ENCODE measurements at places on chromosomes 5 and 9.

- DNase-seq, result no peak
These were observed 7.1 kb upstream of the TMEM215 start for GRCh38 chr9:32776201-32776600.

DNA sequence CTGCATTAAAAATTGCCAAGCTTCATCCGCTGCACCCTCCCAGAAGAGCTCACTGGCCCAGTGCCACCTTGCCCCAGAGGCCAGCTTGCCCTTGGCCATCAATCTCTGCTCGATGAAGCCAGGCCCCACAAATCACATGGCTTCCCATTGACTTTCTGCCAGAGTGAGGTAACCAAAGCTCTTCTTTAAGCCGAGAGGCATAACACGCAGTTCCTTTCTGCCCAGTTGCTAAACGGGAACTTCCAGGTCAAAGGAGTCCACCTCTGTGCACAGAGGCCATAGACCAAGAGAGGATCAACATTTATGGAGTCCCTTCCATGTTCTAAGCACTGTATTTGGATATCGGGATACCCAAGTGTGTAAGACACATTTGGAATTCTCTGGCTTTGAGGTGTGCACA is 208.8 kb downstream of the KIF4B start:
- no peak for DNase-seq

GRCh38 chr5:149028984-149029383 is 33.9 kb downstream of the SH3TC2 start:
- DNase-seq, result no peak

GRCh38 chr9:75983319-75984045 is 93.0 kb downstream of the PCSK5 start:
- no peak for DNase-seq

GRCh38 chr9:133990366-133991213 is 1.5 kb downstream of the VAV2 start:
- DNase-seq, result peak; percentile 22

GRCh38 chr5:124333298-124333979 is 413.0 kb downstream of the ZNF608 start:
- no peak for DNase-seq

GRCh38 chr5:41154491-41154890 is 58.8 kb downstream of the C6 start:
- DNase-seq, result no peak

GRCh38 chr5:110478895-110479294 is 247.6 kb downstream of the TMEM232 start:
- DNase-seq, result no peak

DNA sequence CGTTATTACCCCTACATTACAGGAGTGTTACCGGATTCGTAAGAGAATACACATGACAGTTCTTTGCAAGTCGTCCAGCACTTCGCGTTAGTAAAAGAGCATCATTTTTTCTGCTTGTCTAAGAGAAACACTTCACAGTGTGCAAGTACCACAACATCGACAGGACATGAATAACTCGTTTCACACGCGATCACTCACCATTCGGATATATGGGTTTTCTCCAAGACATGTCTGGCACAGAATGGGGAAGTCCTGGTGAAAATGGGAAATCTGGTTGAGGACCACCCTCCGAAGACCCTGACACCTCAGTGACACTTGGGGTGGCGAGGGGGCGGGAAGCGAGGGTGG is 642 bp downstream of the RBM22 start:
- DNase-seq, result no peak

GRCh38 chr5:32357658-32358057 is 44.9 kb upstream of the MTMR12 start:
- DNase-seq, result no peak

GRCh38 chr5:886716-887325 is 5.8 kb downstream of the BRD9 start:
- DNase-seq, result no peak

DNA sequence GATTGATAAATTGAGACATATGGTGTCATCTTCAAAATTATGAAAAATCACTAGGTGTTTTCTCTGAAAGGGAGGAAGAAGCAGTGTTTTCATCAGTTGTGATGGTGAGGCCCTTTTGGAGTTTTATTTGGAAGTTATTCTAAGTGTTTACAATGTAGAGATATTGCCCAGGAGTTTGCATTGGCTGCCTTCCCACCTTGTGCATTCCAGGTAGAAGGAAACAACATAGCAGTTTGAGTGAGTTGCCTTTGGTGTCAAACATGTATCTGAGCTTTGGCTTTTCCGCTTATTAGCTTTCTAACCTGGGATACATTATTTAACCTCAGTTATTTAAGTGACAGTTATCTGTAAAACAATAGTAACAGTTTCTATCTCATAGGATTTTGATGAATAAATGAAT is 122.5 kb downstream of the SCAMP1 start:
- DNase-seq, result no peak

DNA sequence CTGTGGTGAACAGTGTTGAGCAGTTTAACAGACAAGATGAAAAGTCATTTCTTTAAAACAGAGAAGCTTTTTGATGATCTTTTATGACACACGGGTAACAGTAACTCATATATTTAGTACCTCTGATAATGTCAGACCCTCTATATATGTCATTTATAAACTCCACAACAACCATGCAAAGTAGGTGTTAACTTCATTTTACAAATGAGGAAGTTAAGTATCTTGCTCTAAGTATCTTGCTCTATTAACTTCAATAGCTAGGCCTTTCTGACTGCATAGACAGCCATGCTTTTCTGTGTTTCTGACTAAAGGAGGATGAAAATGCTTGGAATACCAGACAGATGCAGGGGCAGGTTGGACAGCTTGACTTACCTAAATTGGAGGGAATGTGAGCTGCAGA is 1.8 kb downstream of the NUDT2 start:
- DNase-seq, result no peak

GRCh38 chr9:6938447-6938846 is 180.7 kb downstream of the KDM4C start:
- peak; percentile 68 for DNase-seq

DNA sequence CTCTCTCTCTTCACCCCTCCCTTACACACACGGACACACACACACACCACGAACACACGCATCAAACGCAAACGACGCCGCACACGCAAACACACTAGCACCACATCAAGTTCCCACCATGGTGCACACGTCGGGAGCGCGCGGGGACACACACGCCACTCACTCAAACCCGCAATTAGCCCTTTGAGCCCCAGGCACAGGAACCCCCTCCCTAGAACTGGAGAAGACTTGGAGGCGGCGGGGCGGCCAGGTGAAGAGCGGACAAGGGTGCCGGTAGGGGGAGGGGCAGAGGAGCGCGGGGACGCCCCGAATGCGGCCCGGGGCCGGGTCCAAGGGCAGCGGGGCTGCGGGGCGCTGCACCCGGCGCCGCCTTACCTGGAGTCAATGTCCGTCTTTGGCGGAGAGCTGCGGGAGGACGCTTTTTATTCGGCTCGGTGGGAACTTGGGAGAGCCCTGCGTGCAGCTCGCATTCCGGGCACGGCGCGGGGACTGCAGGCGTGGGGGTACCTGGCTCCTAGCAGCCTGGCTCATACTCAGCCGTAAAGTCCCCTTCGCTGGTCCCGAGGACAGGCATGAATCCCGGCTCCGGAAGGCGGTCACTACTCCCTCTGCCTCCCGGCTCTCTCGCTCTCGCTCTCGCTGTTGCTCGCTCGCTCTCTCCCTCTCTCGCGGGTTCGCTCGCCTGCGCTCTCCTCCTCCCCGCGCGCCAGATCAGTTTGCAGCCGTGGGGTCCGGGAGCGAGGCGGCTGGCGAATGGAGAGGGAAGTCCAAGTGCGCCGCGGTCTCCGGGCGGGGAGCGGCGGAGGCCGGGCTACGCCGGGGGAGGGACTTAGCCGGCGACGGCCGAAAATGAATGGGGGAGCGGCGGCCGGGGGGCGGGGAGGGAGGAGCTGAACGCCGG is at the start of gene BRINP1:
Gene BRINP1 (minus strand): TSS at position 755 of the 901 bp plus-strand sequence. CDS start 56,080 bp downstream, outside the sequence.
- DNase-seq, result peak; percentile 80

DNA sequence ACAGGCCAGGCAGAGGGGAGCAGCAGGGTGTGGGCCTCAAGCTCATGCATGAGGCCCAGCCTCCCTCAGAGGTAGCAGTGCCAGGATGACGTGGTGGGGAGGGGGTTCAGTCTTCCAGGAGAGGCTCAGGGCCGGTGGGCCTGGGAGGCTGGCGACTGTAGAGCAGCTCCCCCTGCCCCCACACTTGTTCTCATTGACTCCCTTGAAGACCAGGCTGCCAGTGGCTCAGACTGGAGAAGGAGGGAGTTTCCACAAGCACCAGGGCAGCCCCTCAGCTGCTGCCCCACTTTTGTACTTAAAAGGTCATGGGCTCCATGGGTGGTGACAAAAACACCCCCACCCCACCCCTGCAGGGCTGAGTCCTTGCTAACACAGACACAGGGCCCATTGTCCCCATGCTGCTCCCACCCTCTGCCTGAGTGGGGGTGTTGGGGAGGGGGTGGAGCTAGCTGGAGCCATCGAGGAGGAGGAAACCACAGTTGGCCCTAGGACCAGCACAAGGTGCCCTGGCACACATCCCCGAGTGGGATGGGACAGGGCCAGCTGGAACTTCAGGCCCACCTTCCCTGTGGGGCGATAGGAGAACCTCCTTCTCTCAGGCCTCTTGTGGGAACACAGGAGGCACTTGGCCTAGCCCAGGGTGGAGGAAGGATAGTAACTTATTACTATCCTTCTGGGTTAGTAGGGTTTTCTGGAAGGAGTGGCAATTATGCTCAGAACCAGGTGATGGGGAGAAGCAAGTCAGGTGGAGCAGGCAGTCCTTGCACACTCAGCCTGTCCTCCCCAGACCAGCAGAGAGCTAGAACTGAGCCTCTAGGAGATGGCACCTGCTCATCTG is 10.7 kb downstream of the PDLIM4 start:
- no peak for DNase-seq

DNA sequence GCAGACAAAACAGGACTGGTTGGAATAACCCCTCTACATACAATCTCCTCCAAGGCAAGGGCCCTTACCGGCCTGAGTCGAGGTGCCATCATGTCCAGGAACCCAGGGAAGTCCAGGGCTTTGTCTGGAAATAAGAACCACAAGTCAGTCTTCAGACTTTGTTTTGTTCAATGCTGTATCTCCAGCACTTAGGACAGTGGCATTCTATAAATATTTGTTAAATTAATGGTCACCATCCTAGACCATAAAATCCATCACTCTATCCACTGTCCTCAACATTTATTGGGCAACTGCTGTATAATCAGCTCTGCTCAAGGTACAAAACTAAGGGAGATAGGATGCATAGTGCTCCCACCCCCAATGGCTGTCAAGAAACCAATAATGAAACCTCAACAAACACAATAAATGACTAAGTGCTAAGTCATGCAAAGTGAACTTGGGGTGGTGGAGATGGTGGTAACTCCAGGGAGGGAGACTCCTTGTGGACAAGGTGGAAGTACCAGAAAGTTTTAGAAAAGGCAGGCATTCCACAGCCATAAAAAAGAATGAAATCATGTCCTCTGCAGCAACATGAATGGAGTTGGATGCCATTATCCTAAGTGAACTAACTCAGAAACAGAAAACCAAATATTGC is 5.0 kb downstream of the RELL2 start:
- DNase-seq, result no peak

GRCh38 chr9:133592731-133593409 is 16.3 kb downstream of the FAM163B start:
- no peak for DNase-seq

GRCh38 chr9:134175808-134176598 is 11.6 kb upstream of the RNU6ATAC start:
- no peak for DNase-seq

- no peak for DNase-seq
These were observed 564.3 kb upstream of the ZNF608 start for GRCh38 chr5:125310749-125311148.

- DNase-seq, result peak; percentile 29
These were observed 8.8 kb downstream of the RGS7BP start for GRCh38 chr5:64514612-64515011.

DNA sequence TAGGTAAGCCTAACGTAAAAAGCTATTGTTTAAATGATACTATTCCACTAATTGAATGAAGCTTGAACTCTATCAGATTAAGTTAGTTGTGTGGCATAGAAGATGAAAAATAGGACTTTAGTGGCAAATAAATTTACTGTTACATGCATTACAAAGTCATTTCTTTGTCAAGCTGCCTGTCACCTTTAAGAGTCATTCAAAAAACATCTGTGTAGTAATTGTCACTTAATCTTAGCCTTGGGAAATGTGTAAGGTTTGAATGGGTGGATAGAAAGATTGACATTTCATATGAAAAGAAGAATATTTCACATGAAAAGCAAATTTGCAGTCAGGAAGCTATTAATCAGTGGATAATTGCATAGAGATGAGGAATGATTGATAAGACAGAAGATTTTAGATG is 473.5 kb downstream of the DNAH5 start:
- DNase-seq, result no peak

DNA sequence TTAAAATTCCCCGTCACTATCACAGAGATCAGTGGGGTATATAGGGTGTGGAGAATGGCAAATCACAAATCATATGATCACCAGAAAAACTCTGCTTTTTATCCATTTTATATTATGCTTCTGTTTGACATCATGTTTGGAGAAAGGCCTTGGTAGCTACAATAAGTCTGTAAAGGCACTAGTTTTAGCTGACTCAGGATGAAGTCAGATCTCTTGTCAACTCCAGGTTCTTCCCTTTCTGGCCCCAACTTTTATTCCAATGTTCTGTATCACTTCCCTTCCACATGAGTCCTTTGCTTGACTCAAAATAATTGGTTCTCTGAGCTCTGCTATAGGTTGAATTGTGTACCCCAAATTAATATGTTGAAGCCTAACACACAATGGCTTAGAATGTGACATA is 484.9 kb downstream of the PTPRD start:
- DNase-seq, result no peak

GRCh38 chr5:145931718-145932117 is 4.7 kb upstream of the SH3RF2 start:
- no peak for DNase-seq

DNA sequence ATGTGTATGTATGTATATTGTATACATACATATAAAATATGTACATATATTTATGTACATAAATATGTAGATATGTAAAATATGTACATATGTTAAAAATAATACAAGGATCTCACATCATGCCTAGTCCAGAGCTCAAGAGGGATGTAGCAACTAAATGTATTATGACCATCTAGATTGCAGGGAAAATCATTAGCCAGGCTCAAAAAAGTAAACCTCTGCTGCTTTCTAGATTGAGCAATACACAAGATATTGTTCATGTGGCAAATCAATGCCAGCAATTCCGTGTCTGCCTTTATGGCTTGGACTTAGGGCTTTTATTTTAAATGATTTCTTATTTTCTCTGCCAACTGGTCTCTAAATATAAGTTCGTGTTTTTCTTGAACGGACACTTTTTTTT is 65.2 kb downstream of the RAI14 start:
- no peak for DNase-seq

DNA sequence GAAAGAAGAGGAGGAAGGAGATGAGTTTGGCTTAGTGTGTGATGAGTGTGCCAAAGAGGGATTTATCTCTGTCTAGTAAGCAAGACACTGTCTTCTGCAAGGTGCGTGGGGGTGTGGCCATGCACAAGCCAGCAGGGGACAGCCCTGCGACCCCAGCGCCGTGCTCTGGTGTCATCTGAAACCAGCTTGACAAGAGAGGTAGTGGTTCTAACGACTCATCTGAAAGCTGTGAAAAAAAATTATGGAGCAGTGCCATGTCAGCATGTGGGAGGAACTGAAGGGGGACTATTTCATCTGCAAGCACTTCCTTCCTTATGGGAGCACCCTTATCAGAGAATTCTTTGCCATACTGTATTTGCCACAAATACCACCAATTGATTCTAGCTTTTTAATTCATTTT is 398.6 kb downstream of the PSAT1 start:
- no peak for DNase-seq

All from NCI-H524 (cell line).